Suppressor macrophage treated with lipopolysaccharide for 4 hours (primary cell): ENCODE measurements at places on chromosomes 2 and 18.
A peak's percentile ranks its signal among the peaks of the same experiment; 100 is the strongest.

DNA sequence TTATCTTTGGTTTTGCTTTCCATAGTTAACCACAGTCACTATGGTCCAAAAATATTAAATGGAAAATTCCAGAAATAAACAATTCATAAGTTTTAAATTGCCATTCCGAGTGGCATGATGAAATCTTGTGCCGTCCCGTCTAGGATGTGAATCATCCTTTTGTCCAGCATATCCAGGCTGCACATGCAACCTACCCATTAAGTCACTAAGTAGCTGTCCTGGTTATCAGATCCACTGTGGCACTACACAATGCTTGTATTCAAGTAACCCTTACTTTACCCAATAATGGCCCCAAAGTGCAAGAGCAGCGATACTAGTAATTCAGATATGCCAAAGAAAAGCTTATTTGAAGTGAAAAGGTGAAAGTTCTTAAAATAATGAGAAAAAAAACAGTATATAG, 10.7 kb downstream of the USP34 start:
- peak; percentile 70 for DNase-seq

GRCh38 chr18:49563130-49563540, 1.3 kb downstream of the LIPG start:
- DNase-seq, result no peak

DNA sequence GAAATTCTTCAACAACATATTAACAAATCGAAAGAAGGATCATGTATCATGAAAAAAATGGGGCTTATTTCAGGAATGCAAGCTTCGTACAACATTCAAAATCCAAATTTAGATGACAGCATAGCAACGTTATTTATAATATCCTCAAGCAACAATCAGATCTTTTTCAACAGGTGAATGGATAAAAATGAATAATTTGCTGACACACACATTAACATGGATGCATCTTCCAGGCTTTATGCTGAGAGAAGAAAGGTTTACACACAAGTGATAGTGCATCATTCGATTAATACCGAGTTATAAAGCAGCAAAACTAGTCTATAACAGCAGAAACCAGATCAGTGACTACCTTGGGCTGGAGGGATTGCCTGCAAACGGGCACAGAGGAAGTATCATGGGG, 209.5 kb upstream of the TPO start:
- no peak for DNase-seq

DNA sequence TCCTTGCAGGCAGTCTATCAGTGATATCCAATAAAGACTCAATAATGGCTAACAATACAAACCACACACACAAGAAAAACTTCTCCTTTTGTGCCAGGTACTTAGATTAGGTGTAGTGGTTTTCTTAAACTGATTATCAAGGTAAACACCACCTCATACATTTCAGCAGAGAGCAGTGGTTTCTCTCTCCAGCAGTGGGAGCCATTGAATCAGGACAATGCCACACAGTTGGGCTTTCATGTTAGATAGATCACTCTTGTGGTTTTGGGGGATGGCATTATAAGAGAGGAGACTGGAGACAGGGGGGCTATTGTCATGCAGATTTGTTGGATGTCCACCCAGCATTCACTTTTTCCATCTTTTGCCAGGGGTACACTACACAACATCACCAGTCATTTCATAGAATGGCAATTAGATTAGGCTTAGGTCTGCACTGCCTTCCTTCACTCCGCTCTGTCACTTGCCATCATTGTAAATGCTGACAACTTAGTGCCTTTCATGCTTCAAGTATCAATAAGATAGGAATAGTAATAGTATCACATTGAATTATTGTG, 13.6 kb upstream of the IRS1 start:
- DNase-seq, result no peak
